Naive thymus-derived CD4-positive, alpha-beta T cell (primary cell): ENCODE measurements at places on chromosomes 5 and 9. TPM values are rescaled to one million over a fixed set of nuclear protein-coding genes. Genes with fewer than 3 reads are reported as not detected.

The IL3 gene
- polyA plus RNA-seq = not detected

The SH3GLB2 gene
- 22.5 TPM for polyA plus RNA-seq

The PTGES gene
- polyA plus RNA-seq = not detected

The SPINK13 gene
- not detected for polyA plus RNA-seq

The CCL27 gene
- not detected for polyA plus RNA-seq

The CKMT2 gene
- polyA plus RNA-seq = not detected

The IDNK gene
- polyA plus RNA-seq = 10.7 TPM

The BARHL1 gene
- not detected for polyA plus RNA-seq
